Stimulated activated naive CD8-positive, alpha-beta T cell treated with anti-CD3 and anti-CD28 coated beads, Interleukin-15, amount 100 ng/mL, for 72 hours (primary cell): ENCODE measurements at places on chromosomes 16 and 17.

DNA sequence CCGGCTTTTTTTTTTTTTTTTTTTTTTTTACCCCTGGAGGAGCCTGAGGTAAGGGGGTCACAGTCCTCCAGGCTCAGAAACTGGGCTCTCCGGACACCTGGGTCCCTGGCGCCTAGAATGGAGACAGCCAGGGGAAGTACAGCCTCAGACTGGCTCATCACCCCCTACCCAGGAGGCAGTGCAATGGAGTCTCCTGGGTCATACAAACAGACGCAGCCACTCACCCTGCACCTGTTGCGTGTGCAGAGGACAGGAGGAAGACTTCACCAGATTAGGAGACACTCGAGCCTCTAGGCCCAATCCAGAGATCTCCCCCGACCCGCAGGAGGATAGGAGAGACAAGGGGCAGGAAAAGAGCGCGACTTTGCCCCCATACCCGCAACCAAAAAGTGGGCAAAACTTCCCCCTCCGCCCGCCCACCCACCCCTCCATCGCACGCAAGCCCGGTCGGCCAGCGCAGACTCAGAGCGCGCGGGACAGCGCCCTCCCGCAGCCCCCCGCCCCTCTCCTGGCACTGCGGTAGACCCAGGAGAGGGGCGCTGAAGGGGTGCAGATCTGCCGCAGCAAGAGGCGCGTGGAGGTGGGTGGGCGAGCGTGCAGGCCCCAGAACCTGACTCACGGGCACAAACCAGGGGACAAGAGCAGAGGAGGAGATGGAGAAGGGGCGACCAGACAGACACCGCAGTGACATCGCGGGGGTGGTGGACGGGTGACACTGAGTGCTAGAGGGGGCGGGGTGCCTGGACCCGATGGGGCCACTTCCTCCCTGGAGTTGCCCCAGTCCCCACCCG, 900 bp downstream of the HAP1 start:
- DNase-seq: no peak

- DNase-seq: peak; percentile 21
These were observed 195.3 kb upstream of the RPL38 start for GRCh38 chr17:74008196-74008595.

GRCh38 chr16:12570046-12570618, 233.6 kb downstream of the CPPED1 start:
- DNase-seq: no peak

DNA sequence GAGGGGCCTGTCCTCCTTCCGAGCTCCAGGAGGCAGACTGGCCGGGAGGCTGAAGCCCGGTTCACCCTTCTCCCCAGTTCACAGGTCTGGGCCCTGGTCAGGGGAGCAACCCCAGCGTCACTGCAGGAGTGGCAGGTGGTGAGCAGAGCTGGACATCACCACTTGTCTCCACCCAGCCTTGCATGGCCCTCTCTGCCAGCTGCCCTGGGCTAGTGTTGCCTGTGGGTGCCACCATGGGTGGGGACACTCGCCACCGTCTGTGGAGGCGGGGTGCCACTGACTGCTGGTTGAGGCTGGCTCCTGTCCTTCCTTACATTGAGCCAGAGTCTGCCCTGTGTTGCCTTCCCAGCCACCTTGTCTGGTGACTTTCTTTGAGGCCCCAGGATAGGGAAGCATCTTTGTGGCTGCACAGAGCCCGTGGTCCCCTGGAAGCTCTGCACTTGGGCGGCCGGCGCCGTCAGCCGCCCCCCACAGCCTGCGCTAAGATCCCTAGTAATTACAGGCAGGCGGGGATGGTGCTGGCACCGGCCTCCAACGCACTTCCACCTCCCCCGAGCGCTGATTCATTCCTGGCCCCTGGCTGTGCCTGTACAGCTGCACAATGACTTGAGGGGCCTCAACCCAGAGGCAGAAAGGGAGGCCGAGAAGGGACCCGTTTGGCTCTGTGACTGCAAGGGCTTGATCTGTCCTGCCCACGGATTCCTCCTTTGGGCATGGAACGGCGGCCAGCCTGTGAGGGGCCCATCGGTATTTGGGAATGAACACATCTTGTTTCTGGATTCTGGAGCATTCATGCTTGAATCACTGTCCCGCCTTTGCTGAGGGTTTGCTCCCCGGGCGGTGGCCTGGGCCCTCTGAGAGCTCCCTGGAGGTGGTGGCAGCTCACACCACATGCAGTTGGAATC, 5.2 kb downstream of the BAIAP2 start:
- no peak for DNase-seq

DNA sequence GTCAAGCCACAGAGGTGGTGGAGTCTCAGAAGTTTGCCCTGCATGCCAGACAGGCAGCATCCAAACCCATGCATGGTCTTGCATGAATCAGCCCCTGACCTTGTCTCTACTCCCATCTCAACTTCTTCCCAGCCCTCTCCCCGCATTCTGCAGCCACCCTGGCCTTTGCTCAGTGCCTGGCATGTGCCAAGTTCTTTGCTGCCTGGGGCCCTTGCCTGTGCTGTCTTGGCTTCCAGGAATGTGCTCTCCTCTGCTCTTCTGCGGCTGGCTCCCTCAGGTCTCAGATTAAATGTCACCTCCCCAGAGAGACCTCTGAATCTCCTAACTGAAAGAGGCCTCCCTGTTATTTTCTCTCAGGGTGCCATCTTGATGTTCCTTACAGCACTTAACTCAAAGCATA, 17.6 kb downstream of the DRC3 start:
- no peak for DNase-seq
